ENCODE measurements at places on chromosomes 3 and 15. TPM values are rescaled to one million over a fixed set of nuclear protein-coding genes. Genes with fewer than 3 reads are reported as not detected.

CASR gene
- not detected for total RNA-seq

TMEM212 gene
- not detected for total RNA-seq

PTH1R gene
- total RNA-seq, result not detected

PRSS50 gene
- not detected for total RNA-seq

PRR23E gene
- total RNA-seq, result not detected

ZMYND10 gene
- 0.33 TPM for total RNA-seq

WDR49 gene
- 0.67 TPM for total RNA-seq

GOLGA8M gene
- total RNA-seq, result not detected

PRTG gene
- 0.71 TPM for total RNA-seq

GOLGA8F gene
- not detected for total RNA-seq

CYP1A2 gene
- not detected for total RNA-seq

CIDEC gene
- total RNA-seq, result 0.17 TPM

LYZL4 gene
- not detected for total RNA-seq

GPR62 gene
- not detected for total RNA-seq

ZNF80 gene
- not detected for total RNA-seq

ECE2 gene
- 0.33 TPM for total RNA-seq

HRH1 gene
- 0.33 TPM for total RNA-seq

OR5K2 gene
- not detected for total RNA-seq

Data from mammary epithelial cell (primary cell).